Activated CD4-positive, alpha-beta memory T cell treated with anti-CD3 and anti-CD28 coated beads, Interleukin-2, amount 10 ng/mL, durations not matched to agents 7 days and 5 days (primary cell): ENCODE measurements at places on chromosomes 5 and 9. TPM values are rescaled to one million over a fixed set of nuclear protein-coding genes. Genes with fewer than 3 reads are reported as not detected.

Gene ASS1
- 10.1 TPM for total RNA-seq

- no peak for DNase-seq
Observed at GRCh38 chr9:117682955-117683710, 21.1 kb upstream of the TLR4 start.

DNA sequence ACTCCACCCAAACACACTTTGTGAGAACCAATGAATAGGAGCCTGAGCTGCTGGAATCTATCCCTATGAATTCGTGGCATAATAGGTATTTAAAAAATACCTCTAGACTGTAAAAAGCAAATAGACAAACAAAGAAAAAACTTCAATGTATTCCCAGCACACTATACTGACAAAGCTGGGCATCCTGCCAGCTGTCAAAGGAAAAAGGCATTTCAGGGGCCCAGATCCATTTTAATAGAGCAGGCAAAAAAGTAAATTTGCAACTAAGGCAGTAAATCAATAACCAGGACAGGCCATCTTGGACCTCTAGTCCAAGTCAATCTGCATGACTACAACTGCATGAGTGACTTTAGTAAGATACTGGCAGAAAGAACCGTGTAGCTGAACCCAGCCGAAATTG lies 25.6 kb upstream of the LARP1 start:
- no peak for DNase-seq

Gene RMRP
- total RNA-seq: 9,885 TPM

Gene SOHLH1
- not detected for total RNA-seq

Gene ROPN1L
- 5.5 TPM for total RNA-seq

Gene SPATA31A5
- not detected for total RNA-seq

DNA sequence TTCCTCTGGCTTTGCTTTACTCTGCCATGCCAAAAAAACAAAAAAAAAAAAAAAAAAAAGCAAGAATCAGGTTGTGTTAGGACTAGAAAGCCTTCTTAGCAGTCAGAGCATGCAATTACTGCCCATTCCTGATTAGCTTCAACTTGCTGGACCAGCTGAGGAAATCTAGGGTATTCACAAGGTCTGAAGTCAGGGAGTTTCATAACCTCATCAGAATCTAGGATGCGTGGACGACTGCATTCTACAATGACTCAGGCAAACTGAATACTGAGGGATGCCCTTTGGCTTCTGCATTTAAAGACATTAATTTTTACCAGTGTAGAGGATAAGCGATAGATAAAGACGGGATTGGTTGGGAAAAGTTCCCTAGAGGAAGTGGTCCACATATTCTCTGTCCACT lies 39.2 kb upstream of the SHOC1 start:
- no peak for DNase-seq

DNA sequence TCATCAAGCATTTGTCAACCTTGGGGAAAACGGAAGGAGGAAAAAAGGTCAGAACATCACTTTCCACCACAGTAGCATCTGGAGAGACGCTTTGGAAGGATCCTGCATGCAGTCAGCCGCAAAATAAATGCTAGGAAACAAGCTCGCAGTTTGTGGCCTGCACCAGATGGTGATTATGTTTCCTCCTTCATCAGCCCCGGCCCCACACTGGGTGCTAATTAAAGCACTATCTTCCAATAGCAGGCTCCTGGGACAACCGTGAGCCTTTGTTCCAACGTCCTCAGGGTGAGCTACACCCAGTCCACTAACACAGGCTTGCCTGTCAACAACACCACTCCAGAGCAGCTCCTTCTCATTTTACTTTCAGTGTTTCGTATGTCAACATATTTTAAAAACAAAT lies 64.0 kb downstream of the RNF130 start:
- DNase-seq: no peak

Gene C9orf153
- not detected for total RNA-seq

DNA sequence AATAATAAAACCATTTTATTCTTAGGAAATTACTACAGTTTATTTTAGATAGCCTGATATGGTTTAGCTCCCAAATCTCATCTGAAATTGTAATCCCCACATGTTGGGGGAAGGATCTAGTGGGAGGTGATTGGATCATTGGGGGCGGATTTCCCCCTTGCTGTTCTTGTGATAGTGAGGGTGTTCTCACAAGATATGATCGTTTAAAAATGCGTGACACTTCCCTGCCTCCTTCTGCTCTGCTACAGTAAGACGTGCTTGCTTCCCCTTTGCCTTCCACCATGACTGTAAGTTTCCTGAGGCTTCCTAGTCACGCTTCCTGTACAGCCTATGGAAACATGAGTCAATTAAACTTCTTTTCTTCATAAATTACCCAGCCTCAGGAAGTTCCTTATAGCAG lies 122.4 kb upstream of the FGF10 start:
- DNase-seq: no peak

GRCh38 chr5:130720355-130720754 lies 444.7 kb downstream of the HINT1 start:
- DNase-seq: no peak

DNA sequence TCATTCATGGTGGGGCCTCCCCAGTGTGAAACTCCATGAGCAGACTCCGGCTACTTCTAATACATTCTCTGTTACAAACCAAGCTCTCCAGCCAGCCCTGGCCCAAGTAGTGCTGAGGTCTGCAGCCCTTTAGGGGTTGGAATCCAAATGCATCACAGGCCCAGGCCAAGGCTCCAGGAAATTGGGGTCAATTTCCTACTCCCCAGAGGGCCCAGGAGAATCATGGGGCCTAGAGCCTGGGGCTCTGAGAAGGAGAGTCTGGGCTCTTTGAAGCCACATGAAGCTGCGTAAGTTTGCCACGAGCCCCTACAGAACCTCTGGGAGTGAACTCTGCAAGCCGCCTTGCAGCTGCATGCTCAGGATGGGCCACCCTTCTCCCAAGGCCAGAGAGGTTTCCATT lies 206.4 kb downstream of the PAPPA start:
- DNase-seq: no peak

GRCh38 chr5:29878599-29878998 lies 1314.9 kb upstream of the CDH6 start:
- DNase-seq: no peak
